RPMI7951 (cell line): ENCODE measurements at places on chromosomes 3 and 15.

GRCh38 chr3:180571831-180572598 is 29.9 kb upstream of the TTC14 start:
- DNase-seq, result no peak

DNA sequence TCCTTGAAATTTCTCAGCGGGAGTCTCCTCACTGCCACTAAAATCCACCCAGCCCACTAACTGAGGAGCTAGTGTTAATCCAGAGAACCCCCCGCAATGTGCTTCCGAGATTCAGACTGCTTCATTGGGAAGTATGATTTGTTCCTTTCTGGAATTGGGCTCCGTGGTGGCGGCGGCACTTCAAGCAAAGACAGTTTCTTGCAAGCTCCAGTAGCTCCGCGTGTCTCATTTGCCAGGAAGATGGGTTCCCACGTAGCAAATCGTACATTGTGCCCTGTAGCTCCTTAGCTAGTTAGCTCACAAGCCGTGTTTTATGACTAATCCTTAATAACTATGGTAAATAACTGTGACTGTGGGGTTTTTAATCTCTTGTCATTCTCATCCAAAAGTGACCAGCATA is 45.4 kb downstream of the SLC6A1 start:
- DNase-seq, result no peak

DNA sequence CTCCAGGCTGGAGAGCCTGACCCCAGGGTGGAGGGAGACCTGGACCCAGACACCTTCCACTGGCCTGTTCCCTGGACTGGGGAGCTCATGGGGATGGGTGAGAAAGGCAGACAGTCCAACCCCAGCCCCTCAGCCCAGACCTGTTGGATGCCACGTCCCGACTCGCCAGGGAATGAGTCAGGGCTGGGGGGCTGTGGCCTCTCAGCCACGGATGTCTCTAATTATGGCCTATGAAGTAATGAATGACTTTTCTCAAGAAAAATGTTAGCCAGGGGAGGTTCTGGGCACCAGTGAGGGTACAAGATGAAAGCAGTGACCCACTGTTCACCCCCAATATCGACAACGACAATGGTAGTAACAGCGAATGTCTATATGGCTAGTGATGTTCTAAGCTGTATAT is 107.0 kb upstream of the RPL32 start:
- peak; percentile 79 for DNase-seq

DNA sequence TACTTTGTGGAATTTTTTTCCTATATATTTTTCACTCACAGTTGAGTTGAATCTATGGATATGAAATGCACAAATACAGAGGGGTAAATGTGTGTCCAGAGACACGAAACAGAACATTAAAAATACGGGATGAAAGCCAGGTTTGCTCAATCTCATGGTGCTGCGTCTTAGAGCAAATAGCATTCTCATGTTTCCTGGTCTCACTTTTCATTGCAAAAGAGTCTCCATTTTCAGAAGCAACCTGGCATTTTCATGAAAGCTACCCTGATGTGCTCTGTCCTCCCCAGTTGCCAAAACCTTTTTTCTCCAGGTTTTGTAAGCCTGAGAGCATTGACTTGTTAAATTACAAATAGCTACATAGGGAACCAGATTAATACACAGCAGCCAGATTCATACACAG is 49.5 kb upstream of the MBNL1 start:
- no peak for DNase-seq

- DNase-seq, result no peak
These were observed 15.8 kb downstream of the C3orf85 start for GRCh38 chr3:109152320-109152719.

DNA sequence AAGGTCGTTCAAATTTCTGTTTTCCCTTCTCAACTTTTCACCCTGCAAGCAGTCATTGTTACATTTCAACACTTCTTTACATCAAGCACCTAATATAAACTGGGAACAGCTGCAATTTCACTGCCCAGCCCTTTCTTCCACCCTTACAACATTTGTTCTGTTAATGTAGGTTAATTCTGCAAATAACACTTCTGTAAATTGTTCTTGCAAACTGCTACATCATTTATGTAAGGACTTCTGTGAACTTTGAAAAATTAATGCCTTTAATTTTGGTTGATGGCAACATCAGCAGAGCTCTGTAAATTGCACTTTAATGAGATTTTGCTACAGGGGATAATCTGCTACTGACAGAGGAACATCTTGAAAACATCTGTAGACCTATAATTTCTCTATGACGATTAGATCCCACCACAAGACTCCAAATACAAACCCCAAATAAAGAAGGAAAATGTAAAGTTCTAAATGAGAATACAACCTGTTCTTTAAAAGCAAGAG is 93.5 kb downstream of the ZIC4 start:
- DNase-seq, result no peak

GRCh38 chr15:63045465-63045840 is 2.9 kb downstream of the TPM1 start:
- DNase-seq, result peak; percentile 53

GRCh38 chr3:52218454-52218853 is 7.0 kb downstream of the TLR9 start:
- DNase-seq, result no peak

GRCh38 chr3:38127611-38128302 is 9.2 kb downstream of the ACAA1 start:
- no peak for DNase-seq

DNA sequence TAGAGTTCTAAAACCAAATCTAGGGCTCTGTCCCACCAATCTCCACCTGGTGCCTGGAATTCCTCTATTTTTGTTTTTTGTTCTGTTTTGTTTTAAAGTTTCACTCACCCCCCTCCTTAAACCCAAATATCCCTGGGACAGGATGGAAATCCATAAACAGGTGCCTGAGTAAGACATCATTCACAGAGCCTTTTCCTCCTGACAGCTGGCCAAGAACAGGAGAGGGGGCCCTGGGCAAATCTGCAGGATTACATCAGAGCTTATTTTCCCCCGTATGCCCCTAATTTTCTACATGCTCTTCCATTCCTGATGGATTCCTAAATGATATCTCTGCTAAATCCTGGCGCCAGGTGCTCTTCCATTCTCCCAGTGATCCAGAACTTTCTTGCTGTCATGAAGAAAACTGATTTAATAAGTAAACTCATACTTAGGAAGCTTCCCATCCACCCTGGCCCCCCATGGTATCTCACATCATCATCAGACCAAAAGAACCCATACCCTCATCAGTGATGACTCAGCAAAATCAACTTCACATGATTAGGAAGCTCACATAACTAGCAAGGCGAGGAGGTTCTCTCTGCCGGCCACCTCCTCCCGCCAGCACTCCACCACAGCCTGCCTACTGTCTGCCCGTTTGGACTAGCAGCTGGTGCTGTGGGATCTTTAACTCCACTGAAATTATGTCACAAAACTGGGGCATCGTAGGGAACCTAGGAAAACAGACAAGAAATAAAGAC is 61.0 kb downstream of the LIPC start:
- no peak for DNase-seq

DNA sequence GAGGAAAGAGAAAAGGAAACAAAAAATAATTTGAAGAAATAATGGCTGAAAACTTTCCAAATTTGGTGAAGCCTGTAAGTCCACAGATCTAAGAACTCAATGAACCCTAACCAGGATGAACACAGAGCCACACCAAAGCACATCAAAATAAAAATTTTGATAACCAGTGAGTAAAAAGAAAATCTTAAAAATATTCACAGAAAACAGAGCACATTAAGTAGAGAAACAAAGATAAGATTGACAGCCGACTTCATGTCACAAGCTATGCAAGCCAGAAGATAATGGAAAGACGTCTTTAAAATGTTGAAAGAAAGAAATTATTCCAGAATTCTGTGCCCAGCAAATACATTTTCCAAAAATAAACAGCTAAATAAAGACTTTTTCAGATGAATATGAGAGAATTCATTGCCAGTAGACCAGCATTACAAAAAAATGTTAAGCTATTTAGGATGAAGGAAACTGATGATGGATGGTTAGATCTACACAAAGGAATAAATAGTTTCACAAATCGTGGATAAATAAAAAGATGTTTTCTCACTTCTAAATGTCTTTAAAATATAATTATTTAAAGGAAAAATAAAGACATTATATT is 140.2 kb upstream of the SKOR1 start:
- peak; percentile 50 for DNase-seq

GRCh38 chr3:195160908-195161434 is 110.0 kb downstream of the XXYLT1 start:
- DNase-seq, result no peak

- no peak for DNase-seq
These were observed 55.4 kb downstream of the PSMD6 start for GRCh38 chr3:63967675-63968611.

- no peak for DNase-seq
These were observed 622.2 kb downstream of the ZPLD1 start for GRCh38 chr3:103057003-103057402.

DNA sequence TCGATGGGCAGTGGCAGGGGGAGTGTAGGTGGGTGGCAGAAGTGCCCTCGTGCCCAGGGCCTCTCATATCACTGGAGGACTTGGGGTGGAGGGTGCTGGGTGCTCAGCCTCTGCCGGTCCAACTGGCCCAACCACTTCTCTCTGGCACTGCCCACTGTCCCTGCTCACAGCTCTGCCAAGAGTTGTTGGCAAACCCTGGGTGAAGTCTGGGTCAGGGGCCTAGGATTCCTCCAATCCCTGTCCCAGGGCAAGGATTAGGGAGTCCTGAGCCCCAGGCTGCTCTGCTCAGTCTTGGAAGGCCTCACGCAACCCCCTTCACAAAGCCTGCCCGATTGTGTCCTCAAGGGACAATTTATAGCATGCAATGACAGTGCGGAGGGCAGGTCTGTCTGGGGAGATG is 5.2 kb upstream of the PRKCD start:
- no peak for DNase-seq

- DNase-seq, result peak; percentile 84
These were observed 131.6 kb upstream of the RASGRP1 start for GRCh38 chr15:38696109-38696727.

DNA sequence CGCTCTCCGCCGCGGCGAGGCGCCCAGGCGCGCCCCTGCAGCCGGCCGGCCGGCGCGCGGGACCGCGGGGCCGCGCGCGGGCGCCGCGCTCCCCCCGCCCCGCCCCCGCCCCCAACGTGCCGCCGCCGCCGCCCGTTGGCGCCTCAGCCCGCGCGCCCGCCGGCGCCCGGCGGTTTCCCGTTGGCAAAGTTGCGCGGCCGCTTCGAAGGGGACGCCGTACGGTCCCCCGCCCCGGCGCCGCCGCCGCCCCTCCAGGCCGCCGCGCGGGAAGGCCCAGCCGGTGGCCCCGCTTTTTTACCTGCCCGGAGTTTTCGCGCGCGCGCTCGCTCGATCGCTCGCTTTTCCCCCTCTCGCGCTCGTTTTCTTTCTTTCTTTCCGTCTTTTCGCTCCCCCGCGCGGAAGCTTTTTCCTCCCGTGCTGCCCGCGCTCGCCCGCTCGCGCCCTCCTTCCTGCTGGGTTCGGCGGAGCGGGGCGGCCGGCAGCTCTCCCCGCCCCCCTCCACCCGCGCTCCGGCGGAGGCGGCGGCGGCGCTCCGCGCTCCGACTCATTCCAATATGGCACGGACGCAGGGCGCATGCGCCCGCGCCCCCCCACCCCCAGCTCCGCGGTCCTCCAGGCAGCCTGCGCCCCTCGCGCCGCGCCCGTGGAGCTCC is at the start of gene SFMBT1:
Gene SFMBT1, minus strand, starts transcription at position 556 of the 653 bp plus-strand sequence. CDS start 76,945 bp downstream, outside the sequence.
- DNase-seq, result peak; percentile 68

GRCh38 chr3:52528586-52529375 is 4.9 kb downstream of the NT5DC2 start:
- no peak for DNase-seq

DNA sequence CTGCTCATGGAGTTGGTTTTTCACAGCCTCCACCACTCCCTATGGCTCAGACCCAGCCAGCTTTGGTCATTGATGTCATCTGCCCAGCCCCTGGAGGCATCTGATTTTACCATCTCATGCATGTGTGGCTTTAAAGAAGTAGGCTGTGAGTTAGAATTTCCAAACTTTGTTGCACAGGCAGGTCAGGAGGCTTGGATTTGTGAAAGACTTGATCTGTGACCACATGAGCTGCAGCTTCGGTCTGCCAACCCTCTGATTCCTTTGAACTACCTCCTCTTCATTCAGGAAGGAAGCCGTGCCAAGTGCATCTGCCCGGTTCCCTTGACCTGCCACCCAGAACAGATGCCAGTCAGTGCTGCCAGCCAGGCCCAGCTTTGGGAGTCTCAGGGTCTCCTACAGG is 9.2 kb downstream of the CTXND1 start:
- peak; percentile 58 for DNase-seq

DNA sequence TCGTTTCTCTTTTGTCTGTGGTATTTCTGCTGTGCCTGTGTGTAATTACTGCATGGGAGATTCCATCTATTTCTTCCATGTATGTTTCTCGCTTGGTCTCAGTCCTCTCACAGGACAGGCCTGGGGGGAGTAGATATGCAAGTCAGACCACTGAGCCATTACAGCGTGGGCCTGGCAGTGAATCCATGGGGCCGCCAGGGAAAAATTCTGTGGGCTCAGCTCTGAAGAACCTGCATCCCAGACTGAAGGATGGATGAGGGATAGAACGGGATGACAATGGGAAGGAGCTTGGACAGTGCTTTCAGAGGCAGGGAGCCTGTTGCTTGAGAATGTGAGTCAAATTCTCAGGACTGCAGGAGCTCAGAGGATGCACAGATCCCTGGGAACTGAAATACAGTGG is 24.8 kb downstream of the GRAMD2A start:
- no peak for DNase-seq

- peak; percentile 43 for DNase-seq
These were observed 162.5 kb upstream of the CHRNA7 start for GRCh38 chr15:31867536-31868442.

DNA sequence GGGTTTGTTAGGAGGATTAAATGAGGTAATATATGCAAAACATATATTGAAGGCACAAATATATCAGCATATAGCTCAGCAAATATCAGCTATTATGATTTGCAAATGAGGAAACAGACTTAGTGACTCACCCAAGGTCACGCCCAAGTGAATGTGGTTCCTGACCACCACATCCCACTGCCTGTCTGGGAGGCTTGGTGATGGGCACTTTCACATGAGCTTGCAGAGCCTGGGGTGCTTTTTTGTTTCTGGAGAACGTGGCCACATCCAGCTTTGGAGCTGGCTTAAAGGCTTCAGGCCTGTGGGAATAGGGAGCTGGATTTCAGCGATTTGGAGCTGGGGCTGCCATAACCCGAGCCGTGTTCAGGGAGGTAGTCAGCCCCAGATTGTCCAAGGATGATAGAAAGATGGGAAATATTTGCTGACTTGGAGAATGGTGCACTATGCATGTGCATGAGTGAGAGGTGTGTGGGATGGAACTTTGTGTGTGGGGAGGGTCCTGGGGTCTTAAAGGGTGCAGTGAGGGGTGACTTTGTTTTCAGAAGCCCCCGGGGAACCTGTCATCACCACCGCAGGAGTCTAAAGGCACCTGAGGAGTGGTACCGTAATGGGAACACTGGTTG is 12.0 kb upstream of the FGD5 start:
- peak; percentile 86 for DNase-seq

DNA sequence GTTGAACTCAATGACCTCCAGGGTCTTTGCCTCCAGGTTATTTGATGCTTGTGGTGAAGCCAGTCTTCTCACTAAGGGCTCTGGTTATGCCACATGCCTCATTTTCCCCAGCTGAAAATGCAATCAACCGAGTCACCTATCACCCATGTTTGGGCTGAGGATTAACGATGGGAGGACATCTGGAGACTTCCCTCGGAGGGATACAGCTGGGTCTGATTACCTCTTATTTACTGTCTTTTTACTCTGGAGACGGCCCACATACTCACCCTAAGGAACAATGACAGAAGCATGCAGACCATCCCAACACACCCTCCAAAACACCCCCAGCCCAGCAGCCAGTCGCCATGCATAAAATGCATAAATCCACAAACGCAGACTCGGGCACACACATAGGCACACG is 187.4 kb downstream of the OPA1 start:
- DNase-seq, result peak; percentile 59

GRCh38 chr3:148861277-148861869 is 3.7 kb upstream of the CPA3 start:
- DNase-seq, result peak; percentile 37
